ENCODE measurements at places on chromosomes 1 and 21. TPM values are rescaled to one million over a fixed set of nuclear protein-coding genes. Genes with fewer than 3 reads are reported as not detected.

- DNase-seq: no peak
- no peaks in the 10 kb centered on the region for H3K27me3 ChIP-seq
- peaks cover 32% of the 10 kb centered on the region for H3K36me3 ChIP-seq
- peaks cover 4% of the 10 kb centered on the region for H3K4me1 ChIP-seq
- no peak overlapping the region for H3K4me3 ChIP-seq
- no peak overlapping the region for H3K27ac ChIP-seq
These were observed 5.7 kb downstream of the ALG14 start for GRCh38 chr1:95067062-95067461.

DNA sequence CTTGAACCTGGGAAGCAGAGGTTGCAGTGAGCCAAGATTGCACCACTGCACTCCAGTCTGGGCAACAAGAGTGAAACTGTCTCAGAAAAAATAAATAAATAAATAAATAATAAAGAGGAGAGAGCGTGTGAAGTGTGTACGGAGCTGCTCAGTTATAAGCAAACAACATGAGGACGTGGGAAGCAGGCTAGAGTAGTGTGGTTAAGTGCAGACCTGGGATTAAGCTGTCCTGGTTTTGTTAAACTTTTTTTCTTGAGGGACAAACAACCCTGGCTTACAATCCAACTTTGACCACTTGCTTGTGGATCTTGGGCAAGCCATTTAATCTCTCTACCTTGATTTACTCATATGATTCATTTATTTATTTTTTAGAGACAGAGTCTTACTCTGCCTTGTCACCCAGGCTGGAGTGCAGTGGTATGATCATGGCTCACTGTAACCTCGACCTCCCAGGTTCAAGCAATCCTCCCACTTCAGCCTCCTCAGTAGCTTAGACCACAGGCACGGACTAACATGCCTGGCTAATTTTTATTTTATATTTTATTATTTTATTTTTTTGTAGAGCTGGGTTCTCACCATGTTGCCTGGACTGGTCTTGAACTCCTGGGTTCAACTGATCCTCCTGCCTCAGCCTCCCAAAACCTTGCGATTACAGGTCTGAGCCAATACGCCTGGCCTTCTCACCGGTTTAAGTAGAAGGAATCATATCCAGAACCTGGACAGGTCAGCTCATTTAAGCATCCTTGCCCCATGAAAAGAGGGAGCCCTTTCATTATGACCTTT, 52.7 kb downstream of the RPS6KA1 start:
- H3K36me3 ChIP-seq: no peaks in the 10 kb centered on the region
- H3K4me3 ChIP-seq: no peak overlapping the region
- no peak for DNase-seq
- no peaks in the 10 kb centered on the region for H3K4me1 ChIP-seq
- no peak overlapping the region for H3K27ac ChIP-seq

DNA sequence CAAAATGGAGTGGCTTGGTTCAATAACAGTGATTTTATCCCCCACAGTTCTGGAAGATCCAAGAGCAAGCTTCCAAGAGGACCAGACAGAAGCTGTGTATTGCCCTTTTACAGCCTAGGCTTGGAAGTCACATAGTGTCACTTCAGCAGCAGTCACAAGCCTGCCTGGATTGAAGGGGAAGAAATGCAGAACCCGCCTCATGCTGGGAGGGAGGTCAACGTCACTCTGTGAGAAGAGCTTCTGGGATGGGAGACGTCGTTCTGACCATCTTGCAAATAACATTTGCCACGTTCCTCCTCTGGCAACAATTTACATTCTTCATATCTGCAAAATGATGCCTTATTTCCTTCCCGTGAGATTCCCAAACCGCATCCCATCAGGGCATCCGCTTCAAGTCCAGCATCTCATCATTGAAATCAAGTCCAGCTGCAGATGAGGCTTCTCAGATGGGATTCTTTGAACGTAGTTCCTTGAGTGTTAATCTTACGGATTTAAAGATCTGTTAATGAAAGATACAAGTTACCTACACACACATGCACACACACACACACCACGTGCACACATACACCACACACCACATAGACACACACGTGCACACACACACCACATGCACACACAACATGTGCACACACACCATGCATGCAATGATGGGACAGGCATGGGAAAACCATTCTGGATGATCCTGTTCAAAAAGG, 23.9 kb upstream of the KIF1B start:
- no peak overlapping the region for H3K4me3 ChIP-seq
- DNase-seq: no peak
- H3K4me1 ChIP-seq: no peaks in the 10 kb centered on the region

DNA sequence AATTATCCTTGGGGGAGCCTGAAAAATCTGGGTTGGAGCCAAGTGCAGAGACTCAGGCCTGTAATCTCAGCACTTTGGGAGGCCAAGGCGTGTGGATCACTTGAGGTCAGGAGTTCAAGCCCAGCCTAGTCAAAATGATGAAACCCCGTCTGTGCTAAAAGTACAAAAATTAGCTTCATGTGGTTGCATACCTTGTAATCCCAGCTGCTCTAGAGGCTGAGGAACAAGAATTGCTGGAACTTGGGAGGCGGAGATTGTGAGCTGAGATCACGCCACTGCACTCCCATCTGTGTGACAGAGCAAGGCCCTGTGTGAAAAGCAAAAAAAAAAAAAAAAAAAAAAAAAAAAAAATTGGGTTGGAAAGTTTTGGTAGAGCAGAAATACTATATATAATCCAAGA, 1563.6 kb upstream of the PRMT6 start:
- H3K4me3 ChIP-seq: no peak overlapping the region
- no peaks in the 10 kb centered on the region for H3K27me3 ChIP-seq
- no peak for DNase-seq
- H3K4me1 ChIP-seq: no peaks in the 10 kb centered on the region

DNA sequence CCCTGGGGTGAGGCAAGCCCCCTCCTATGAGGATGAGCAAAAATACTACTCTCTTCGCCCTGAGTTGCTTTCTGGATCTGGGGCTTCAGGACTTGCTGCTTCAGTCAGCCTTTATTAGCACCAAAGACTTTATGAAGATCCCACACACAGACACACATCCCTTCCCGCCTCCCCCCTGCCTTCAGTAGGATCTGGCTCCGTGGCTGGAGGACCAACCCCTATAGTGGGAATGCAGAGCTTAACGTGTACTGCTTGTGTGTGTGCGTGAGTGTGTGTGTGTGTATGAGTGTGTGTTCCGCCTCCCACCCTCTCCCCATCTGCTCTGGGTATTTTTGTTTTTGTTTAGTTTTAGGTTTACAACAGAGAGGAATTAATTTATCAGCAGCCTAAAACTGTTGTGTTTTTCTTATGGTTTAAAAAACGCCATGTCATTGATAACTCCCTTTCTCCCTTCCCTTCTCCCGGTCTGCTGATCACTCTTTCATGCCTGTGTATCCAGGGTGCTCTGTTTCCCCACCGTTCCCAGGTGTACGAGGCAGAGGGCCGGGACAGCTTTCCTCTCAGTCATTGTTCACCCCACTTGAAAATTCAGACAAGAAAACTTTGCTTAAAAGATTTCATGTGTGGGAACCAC, 27.5 kb upstream of the ZFP69B start:
- H3K27ac ChIP-seq: no peak overlapping the region
- H3K4me1 ChIP-seq: no peaks in the 10 kb centered on the region
- DNase-seq: no peak
- H3K36me3 ChIP-seq: peaks cover 19% of the 10 kb centered on the region

- DNase-seq: peak; percentile 9
- no peak overlapping the region for H3K27ac ChIP-seq
- no peaks in the 10 kb centered on the region for H3K27me3 ChIP-seq
- H3K36me3 ChIP-seq: no peaks in the 10 kb centered on the region
These were observed 714.1 kb upstream of the ADAMTS5 start for GRCh38 chr21:27681038-27681437.

DNA sequence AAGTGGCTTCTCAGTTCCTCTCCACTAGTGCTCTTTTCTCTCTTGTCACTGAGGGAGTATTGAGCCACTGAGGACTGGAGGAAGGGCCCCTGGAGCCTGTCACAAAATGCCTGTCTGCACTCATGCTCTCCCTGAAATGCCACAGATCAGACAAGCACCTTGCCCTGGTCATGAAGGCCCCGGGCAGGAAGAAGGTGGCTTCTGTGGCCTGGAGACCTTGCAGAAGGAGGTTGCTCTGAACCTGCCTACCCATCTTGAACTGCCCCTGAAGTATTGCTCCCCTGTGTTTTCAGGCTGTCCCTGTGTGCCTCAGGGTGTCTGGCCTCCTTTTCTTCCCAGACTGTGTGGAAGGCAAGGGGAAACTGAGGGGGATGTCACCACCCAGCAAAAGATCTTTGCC, 3.1 kb downstream of the PKP1 start:
- no peak overlapping the region for H3K4me3 ChIP-seq
- peaks cover 76% of the 10 kb centered on the region for H3K27me3 ChIP-seq
- peaks cover 14% of the 10 kb centered on the region for H3K4me1 ChIP-seq
- no peaks in the 10 kb centered on the region for H3K36me3 ChIP-seq
- no peak overlapping the region for H3K27ac ChIP-seq
- DNase-seq: no peak

DNA sequence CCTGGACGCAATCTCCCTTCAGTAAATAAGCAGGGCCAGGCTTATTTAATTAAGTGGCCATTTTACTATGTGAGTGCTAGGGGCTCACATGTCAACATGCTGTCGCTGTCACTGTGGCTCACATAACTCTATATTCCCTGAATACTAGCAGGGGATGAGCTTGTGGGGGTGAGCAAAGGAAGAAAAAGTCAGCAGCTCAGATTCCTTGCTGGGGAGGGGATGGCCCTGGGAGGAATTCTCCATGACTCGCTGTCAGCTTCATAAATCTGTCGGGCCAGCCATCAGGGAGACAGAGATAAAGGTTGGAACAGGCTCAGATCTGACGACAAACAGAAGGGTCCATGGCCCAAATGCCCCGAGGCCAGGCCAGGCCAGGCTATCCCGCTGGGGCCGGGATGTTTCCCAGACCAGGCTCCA, 26.0 kb upstream of the PLEKHG5 start:
- H3K27me3 ChIP-seq: no peaks in the 10 kb centered on the region

GRCh38 chr1:169513208-169513607, 27.5 kb upstream of the SLC19A2 start:
- no peak overlapping the region for H3K4me3 ChIP-seq
- no peaks in the 10 kb centered on the region for H3K27me3 ChIP-seq
- H3K27ac ChIP-seq: peak overlapping the region; percentile 11
- H3K36me3 ChIP-seq: no peaks in the 10 kb centered on the region
- H3K4me1 ChIP-seq: peaks cover 28% of the 10 kb centered on the region
- DNase-seq: no peak

DNA sequence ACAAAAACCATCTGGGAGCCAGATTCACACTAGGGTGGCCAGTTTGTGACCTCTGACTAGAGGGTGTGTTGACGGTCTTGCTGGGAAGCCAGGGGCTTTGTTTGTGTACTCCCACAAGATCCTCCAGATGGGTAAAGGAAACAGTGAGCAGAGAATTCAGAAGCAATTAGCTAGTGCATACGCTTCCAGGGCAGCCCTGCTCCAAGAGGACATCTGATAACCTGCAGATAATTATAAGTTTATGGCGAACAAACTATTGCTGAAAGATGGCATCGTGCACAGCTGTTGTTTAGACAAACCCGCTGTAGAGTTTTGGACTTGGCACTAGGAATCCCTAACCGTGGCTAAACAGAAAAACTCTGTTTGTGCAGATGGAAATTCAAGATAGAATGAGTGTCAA, 326.4 kb downstream of the TGFB2 start:
- no peak overlapping the region for H3K4me3 ChIP-seq
- H3K27me3 ChIP-seq: no peaks in the 10 kb centered on the region
- H3K36me3 ChIP-seq: no peaks in the 10 kb centered on the region
- no peak for DNase-seq
- no peaks in the 10 kb centered on the region for H3K4me1 ChIP-seq
- H3K27ac ChIP-seq: no peak overlapping the region

DNA sequence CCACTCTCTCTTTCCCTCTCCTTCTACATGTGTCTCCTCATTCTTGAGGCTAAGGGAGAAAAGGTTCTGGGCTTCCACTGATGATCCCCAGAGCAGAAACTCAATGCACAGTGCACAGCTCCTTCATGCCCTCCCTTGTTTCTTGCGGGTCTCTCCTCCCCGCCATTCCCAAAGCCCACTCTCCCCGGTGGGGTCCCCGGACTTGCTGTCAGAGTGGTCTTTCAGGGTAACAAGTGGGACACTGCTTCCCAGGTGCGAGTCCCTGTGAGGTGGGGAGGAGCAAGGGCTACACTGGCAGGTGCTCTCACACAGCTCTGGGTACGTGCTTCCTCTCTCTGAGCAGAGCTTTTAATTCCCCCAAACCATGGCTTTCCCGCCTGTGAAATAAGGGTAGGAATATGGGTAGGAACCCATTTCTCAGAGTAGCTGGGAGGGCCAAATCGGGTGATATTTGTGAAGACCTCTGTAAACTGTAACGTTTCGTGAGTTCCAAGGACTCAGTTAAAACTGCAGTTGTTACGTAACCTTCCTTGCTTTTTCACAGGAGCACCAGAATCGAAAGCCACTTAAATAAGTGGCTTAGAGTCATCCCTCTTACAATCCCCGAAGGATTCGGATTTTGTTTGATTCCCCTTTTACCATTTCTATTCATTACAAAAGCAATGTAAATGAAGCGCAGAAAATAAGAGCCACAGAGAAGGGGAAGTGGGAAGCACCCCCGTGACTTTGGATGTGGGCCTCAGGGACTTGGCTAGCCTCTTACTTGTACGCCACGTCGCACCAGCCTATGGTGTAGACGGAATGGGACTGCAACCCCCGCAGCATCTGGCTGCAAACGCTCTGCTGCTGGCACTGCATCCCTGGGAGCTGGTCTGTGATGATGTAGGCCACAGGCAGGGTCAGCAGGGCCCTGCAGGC, 6.2 kb downstream of the PGLYRP3 start:
- no peak overlapping the region for H3K27ac ChIP-seq
- no peaks in the 10 kb centered on the region for H3K36me3 ChIP-seq
- no peaks in the 10 kb centered on the region for H3K27me3 ChIP-seq
- no peak overlapping the region for H3K4me3 ChIP-seq

GRCh38 chr1:115958866-115959265, 17.4 kb upstream of the SLC22A15 start:
- no peaks in the 10 kb centered on the region for H3K4me1 ChIP-seq
- H3K27me3 ChIP-seq: no peaks in the 10 kb centered on the region
- no peaks in the 10 kb centered on the region for H3K36me3 ChIP-seq

DNA sequence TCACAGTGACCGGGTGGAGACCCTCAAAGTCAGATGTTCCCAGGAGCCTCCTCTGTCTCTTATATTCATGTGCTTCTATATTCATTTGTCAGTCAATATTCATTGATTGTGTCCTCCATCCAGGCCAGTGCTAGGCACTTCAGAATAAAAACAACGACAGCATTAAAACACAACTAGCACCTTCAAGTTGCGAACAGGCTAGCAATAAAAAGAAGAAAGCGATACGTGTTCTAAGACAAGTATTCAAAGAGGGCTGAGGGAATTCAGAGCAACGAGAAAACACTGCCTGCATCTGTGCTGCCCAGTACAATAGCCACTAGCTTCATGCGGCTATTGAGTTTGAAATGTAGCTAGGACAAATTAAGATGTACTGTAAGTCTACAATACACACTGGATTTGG, 138.0 kb downstream of the PLXNA2 start:
- peaks cover 3% of the 10 kb centered on the region for H3K4me1 ChIP-seq
- no peak overlapping the region for H3K27ac ChIP-seq
- DNase-seq: no peak
- H3K36me3 ChIP-seq: peaks cover 9% of the 10 kb centered on the region

- H3K4me1 ChIP-seq: no peaks in the 10 kb centered on the region
- no peak overlapping the region for H3K27ac ChIP-seq
- no peak overlapping the region for H3K4me3 ChIP-seq
- no peak for DNase-seq
These were observed 78.4 kb upstream of the S1PR1 start for GRCh38 chr1:101158424-101158823.

Gene CTSE
- total RNA-seq: 142 TPM

Gene SPAG17
- total RNA-seq: 5.0 TPM

Gene CACHD1
- 5.1 TPM for total RNA-seq

Gene CD244
- total RNA-seq: not detected

Gene DEPDC1
- not detected for total RNA-seq
